ENCODE measurements at places on chromosomes 7 and 10. TPM values are rescaled to one million over a fixed set of nuclear protein-coding genes. Genes with fewer than 3 reads are reported as not detected.

DNA sequence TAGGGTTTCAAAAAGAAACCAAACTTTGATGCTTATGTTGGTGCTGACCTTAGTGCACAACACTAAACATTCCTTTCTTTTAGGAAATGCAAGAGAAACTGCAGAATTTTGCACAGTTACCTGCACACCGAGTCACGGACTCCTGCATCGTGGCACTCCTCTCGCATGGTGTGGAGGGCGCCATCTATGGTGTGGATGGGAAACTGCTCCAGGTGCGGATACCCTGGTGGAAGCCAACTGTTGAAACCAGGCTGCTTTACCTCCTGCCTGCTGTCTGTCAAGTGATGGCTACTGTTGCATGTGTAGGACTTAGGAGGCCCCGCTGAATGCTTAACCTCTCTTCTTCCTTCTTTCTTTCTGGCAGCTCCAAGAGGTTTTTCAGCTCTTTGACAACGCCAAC lies 11.7 kb downstream of the CASP2 start:
- DNase-seq, result peak; percentile 33

DNA sequence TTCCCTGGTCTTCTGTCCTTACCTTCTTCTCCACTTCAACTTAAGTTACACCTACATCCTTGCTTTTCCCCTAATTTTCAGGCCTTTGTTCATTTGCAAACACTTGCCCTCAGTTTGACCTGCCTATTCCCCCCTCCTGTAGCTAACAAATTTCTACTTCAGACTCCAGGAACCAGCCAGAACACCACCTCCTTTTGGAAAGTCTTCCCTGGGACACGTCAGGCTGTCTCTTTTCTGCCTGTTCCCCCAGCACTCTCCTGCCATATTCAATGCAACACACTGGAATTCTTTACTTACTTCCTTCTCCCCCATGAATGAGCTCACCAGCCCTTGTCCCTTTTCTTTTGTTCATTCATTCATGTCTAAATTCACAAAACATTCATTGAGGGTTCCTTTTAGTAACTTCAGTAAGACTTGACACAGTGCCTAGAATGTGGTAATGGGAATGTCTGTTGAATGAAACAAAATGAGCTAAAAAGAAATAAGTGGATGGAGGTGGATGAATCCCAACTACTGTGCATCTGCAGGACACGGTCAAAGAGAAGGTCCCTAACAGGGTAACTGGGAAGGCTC lies 478.0 kb downstream of the KCNMA1 start:
- DNase-seq, result no peak

IFIT2 gene
- 1.1 TPM for total RNA-seq

- DNase-seq, result no peak
Measured at GRCh38 chr7:31337002-31337565, 3.4 kb downstream of the NEUROD6 start.

DNA sequence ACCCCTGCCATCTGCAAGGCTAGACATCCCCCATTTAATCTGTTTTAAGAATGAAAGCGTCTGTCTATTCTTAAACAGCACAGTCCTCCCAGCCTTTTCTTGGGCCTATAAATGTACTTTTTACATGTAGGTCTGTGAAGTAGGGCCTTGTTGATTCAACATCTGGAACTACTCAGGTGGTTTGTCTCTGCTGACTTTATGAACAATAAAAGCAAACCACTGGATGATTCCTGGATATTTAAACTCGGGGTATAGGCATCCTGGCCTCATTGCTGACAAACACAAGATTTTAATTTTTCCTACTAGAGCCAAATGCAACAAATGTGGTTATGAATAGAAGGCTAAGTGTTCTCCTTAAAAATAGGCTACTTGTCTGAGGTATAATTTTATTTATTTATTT lies 198.3 kb downstream of the WDR11 start:
- DNase-seq, result no peak

DNA sequence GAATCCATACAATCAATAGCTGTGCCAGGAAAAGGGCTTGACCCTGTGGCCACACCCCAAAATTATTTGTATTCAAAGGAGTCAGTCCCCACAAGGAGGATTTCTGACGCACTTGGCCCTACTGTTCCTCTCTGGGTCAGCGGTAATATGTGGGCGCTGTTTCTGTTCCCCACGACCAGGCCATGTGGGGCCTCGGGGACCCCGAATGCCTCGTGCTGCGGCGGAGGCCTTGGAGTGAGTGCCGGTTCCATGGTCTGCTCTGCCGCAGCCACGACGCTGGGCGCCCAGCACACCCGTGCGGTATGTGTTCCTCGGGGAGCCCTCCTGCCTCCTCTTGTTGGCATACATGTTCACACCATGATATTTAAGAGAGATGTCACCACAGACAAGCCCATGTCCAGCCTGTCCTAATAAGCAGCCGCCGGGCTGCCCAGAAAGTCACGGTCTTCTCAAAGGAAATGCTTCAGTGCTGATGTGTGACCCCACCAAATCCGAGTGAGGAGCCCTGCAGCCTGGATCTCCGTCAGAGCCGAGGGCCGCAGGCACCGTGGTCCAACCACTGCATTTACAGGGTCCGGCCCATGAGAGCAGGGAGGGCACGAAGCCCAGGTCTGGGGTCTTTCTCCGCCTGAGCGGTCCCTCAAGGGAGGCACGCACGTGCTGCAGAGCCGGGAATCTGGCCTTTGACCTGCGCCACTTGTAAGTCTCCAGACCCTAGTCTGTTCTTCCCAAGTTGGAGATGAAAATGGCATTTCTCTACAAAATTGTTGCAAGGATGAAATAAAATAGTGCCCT lies 36.0 kb downstream of the EN2 start:
- DNase-seq, result no peak

- DNase-seq, result no peak
Measured at GRCh38 chr10:35351021-35351420, 14.7 kb downstream of the CCNY start.

DNA sequence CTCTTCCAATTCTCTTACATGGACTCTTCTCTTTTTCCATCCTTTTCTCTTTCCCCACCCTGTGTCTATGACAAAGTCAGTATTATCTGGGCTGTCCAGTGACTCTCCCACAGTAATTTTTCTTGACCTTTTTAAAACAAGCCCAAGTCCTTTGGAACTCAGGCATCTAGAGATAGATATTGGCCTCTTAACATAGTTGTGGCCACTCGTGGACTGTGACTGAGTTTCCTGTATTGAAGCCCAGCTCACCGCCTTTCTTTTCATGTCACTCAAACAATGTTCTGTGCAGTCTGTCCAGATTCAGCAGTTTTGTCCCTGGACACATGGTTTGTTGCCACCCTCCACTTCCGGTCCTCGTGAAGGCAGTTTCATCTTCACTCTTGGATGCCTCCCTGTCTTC lies 110.9 kb upstream of the CDC14C start:
- no peak for DNase-seq

Measured in G401 (cell line).